ENCODE measurements at places on chromosomes 2 and 18. TPM values are rescaled to one million over a fixed set of nuclear protein-coding genes. Genes with fewer than 3 reads are reported as not detected.

GRCh38 chr18:377088-377487 is 109.2 kb upstream of the THOC1 start:
- no peak for DNase-seq
- no peak overlapping the region for H3K27ac ChIP-seq
- H3K4me1 ChIP-seq, result no peaks in the 10 kb centered on the region
- peaks cover 5% of the 10 kb centered on the region for H3K27me3 ChIP-seq
- H3K36me3 ChIP-seq, result no peaks in the 10 kb centered on the region

DNA sequence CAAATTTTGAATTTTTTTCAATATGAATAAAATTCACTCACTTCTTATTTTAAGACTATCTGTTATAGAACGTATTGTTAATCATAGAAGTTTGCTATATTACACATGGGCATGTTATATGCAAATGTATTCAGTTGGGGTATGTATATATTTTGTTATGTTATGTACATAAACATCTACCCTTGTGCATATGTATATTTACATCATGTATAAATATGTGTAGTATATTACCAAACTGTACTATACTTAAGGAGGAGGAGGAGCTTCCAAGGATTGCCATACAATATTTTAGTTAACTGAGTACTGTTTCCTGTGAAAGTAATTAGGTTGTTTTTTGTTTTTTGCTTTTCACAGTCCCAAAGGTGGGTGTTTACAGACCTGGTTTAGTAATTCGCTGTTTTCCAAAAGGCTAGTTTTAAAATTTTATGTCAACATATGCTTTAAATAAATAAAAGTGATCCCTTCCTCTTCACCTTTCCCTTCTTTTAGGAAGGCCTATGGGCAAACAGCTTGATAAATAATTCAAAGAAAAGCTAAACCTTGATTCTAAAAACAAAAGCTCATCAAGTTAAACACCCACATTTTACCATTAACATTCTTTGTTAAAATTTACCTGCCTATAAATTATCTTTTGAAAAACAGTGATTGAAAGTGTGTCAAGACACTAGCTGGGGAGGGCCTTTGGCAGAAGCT is 12.9 kb upstream of the POU3F3 start:
- no peak overlapping the region for H3K4me3 ChIP-seq
- no peak for DNase-seq
- H3K4me1 ChIP-seq, result no peaks in the 10 kb centered on the region
- no peaks in the 10 kb centered on the region for H3K36me3 ChIP-seq

DNA sequence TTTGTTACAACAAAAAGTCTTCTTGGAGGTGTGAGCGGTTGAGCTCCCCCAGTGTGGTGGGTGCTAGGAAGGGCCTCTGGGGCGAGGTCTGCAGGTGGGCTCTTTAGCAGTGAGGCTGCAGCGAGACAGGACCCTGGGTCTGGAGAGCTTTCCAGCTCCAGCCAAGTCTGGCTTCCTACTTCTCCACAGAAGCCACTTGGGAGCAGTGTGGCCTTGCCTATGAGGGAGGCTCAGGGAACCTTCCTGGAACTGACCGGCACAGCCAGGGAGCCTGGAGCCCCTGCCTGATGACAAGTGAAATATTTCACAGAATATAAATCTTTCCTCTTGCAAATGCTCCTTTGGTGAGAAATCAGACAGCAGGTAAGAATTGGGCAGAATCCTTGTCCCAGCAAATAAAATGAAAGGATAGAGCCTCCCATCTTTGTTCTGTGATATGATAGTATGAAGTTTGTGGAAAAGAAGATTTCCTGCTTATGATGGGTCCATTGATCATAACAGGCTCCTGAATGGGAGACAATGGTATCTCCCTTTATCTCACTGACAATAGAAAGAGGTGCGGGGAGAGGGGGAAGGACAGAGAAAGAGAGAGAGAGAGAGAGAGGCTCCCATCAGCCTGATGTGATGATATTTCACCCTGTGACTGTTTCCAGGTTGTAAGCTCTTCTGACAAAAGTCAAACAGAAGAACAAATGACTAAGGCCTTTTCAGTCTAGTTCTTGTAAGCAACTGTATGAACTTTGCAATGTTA is 289.8 kb upstream of the SPRED2 start:
- H3K36me3 ChIP-seq, result no peaks in the 10 kb centered on the region
- H3K27me3 ChIP-seq, result no peaks in the 10 kb centered on the region
- no peak overlapping the region for H3K4me3 ChIP-seq
- no peak overlapping the region for H3K27ac ChIP-seq

- no peaks in the 10 kb centered on the region for H3K36me3 ChIP-seq
- H3K4me1 ChIP-seq, result no peaks in the 10 kb centered on the region
- no peaks in the 10 kb centered on the region for H3K27me3 ChIP-seq
- H3K27ac ChIP-seq, result no peak overlapping the region
Observed at GRCh38 chr2:139622691-139623090, 842.5 kb upstream of the NXPH2 start.

C2orf80 gene
- not detected for total RNA-seq

Data from activated T-helper 1 cell treated with anti-CD3 and anti-CD28 coated beads, Interleukin-12 subunit alpha, Interleukin-12 subunit beta, Interleukin-2, Interleukin-4 antibody, amounts not matched to agents 30 ng/mL and 10 ng/mL and 1 ng/mL, durations not matched to agents 14 hours and 24 hours and 36 hours (primary cell).